NCI-H1105 (cell line): ENCODE measurements at places on chromosomes 1 and 21.

DNA sequence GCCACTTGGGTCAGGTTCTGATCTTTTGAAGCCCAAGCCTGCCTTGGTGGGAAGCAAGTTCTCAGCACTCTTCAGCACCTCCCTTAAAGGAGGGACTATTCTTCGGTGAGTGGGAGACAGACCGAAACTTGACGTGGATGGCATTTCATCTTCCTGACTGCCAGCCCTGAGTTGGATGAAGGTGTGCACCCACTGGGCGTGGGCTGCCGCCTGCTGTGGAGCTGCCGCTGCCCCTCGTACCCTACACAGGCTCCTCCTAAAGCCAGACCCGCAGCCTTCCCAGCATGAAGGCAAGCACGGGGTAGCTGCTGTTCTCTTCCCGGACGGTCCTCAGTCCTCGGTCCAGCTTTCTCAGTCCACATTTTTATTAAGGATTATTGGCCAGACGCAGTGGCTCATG, 84.2 kb downstream of the SLC66A1 start:
- no peak for DNase-seq

GRCh38 chr1:228308085-228308601, 98.5 kb downstream of the TRIM11 start:
- no peak for DNase-seq

GRCh38 chr1:86231076-86231475, 74.5 kb upstream of the COL24A1 start:
- no peak for DNase-seq

DNA sequence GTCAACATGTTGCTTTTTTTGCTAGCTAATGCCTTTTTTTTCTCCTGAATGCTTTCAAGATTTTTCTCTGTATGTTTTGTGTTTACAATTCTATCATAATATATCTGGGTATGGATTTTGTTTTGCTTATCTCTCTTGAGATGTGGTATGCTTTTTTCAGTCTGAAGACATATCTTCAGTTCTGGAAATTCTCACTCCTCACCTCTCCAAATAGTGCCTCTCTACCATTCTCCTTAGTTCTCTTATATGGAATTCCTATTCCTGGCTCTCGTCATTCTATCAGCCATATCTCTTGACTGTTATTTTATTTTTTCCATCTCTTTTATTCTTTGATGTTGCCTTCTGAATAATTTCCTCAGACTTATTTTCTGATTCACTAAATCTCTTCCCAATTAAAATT, 58.4 kb downstream of the IVNS1ABP start:
- no peak for DNase-seq

- DNase-seq = no peak
These were observed 10.8 kb downstream of the MTARC1 start for GRCh38 chr1:220797553-220797952.

DNA sequence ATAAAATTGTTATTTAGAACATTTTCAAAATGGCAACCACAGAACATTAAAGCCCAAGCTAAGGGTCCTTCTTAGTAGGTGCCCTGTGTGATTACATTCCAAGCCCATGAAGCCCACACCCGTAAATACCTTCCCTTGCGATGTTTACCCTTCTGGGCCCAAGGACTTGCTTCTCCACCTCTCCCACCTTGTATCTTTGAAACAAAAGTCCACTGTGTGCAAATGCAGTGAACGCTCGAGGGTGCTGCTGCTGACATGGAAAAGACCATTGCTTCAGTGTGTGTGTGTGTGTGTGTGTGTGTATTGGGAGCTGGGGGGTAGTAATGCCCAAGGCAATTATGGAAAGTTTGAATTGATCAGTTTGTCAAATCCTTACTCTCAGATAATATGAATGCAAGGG, 298.1 kb downstream of the TGFB2 start:
- no peak for DNase-seq

- DNase-seq = no peak
These were observed 1.2 kb downstream of the MIER1 start for GRCh38 chr1:66925944-66926343.
